GM04503 (cell line): ENCODE measurements at places on chromosomes 1 and 21.

GRCh38 chr1:43135857-43136781 lies 36.0 kb downstream of the EBNA1BP2 start:
- DNase-seq, result no peak

DNA sequence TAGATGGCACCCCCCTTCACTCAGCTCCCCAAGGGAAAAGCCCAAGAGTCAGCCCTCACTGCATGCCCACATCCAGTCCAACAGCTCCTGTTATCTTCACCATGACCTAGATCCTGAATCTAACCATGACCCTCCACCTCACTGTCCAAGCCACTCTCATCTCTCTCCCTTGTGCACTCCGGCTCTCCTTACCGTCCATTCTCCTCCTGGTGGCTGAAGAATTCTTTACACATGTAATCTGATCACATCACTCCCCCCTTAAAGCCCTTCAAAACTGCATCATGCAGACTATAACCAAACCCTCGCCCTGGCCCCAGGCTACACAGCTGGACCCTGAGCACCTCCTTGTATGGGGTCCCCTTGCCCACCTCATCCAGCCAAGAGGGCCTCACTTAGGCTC lies 14.0 kb upstream of the PAQR7 start:
- no peak for DNase-seq

- no peak for DNase-seq
Observed at GRCh38 chr1:66276218-66276617, 257.7 kb upstream of the SGIP1 start.

DNA sequence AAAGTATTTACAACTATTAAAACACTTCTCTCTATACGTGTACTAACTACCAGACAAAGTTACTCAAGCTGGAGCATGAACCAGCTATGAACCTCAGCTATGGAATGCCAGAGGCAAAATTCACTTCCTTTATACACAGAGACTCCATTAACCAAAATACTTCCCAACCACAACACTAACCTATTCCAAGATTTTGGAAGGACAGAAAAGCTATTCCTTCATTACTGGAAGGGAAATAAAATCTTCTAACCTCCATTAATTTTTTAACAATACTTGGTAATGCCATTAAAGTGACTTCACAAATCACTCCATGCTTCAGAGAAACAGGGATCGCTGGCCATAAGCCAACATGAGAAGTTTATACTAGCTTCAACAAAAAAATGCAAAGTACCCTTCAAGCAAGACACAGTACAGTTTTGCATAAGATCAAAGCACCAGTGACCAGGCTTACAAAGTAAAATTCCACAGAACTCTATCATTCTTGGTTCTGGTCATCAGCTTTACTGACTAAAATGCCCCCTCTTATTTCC lies 58.0 kb downstream of the PUM1 start:
- peak; percentile 80 for DNase-seq

- no peak for DNase-seq
Observed at GRCh38 chr1:66395202-66396061, 138.5 kb upstream of the SGIP1 start.

DNA sequence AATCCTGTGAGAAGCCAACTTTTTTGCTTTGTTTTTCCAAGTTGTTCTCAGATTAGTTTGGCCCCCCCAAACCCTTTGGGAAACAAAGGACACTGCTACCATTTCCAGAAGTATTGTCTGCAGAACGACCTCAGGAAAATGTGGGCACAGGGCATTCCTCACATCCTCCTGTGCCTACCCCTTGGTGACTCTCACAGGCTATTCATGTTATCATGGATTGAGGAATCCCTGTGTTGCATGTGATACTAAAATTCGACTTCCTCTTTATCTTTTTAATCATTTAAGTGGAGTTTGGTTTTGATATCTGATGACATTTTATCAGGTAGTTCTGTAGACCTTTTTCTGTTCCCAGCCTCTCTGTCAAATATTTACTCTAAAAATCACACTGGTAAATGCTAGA lies 184.5 kb downstream of the FASLG start:
- DNase-seq, result no peak

- DNase-seq, result no peak
Observed at GRCh38 chr1:147046189-147046862, 108.2 kb downstream of the NBPF12 start.

DNA sequence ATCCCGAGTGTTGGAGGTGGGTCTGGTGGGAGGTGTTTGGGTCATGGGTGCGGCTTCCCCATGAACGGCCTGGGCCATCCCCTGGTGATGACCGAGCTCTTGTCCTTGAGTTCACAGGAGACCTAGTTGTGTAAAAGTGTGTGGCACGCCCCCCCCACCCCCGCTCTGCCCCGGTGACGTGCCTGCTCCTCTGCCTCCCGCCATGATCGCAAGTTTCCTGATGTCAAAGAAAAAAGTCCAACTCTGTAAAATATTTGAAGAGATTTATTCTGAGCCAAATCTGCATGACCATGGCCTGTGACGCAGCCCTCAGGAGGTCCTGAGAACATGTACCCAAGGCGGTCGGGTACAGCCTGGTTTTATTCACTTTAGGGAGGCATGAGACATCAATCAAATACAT lies 125.1 kb upstream of the COL6A1 start:
- DNase-seq, result no peak

GRCh38 chr1:3863231-3863935 lies 6.1 kb downstream of the DFFB start:
- no peak for DNase-seq

DNA sequence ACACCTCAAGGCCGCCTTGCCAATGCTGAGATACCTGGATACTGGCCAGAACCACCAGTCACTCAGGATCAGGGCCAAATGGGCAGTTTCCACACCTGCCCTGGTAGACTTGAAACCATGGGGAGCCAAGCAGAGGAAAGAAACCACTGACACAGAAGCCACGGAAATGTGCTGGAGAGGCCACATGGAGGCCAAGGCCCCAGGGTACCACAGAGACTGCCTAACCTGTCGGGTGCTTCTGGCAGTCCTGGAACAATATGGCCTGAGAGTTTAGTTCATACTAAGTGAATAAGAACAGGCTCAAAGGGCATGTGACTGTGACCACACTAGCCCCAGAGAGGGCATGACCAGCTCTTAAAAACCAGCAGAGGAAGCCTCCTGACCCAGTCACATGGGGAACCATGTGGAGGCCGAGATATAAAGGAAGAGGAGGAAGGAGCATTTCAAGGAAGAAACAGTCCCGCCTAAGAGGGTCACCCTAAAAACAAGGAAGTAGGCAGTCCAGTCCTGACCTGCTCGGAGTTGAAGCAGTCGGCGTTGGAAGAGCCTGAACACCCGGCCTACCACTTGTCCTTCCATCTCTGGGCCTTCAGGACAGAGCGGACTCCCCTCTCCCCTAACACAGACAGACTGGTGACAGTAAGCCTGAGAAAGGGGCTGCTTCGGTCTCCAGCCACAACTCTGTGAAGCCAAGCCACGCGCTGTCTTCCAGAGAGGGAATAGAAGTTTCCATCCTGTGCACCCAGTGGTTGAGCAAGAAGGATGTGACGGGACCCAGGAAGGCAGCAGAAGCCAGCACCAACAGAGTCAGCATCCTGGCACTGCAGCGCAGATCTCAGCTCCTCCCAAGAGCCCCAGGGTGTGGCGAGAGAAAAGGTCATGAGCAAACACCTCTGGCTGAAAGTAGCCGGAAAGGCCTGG lies at the start of gene DENND2D:
Gene DENND2D (minus strand): TSS at position 766 of the 921 bp plus-strand sequence. CDS start 187 bp downstream, at position 579.
- DNase-seq, result no peak

DNA sequence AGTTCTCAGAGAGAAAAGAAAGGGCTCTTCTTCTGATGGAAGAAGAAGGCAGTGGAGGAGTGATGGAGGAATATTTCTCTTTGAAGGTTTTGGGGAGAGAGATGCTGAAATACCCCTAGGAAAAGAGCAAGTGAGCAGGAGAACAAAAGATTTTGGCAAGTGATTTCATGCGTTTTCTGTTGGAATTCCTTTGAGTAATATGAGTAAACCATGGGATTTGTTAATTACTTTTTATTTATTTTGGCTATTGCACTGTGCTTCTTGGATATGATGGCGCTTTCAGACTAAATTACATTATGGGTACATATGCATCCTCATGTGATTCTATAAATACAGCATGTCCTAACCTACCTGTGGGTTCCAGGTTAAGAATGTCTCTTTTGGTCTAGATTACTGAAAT lies 210.1 kb upstream of the PTGFR start:
- no peak for DNase-seq
